ENCODE measurements at places on chromosomes 16 and 17.
A peak's percentile ranks its signal among the peaks of the same experiment; 100 is the strongest.

GRCh38 chr17:17347234-17347955 is 44.2 kb downstream of the NT5M start:
- no peak for DNase-seq

DNA sequence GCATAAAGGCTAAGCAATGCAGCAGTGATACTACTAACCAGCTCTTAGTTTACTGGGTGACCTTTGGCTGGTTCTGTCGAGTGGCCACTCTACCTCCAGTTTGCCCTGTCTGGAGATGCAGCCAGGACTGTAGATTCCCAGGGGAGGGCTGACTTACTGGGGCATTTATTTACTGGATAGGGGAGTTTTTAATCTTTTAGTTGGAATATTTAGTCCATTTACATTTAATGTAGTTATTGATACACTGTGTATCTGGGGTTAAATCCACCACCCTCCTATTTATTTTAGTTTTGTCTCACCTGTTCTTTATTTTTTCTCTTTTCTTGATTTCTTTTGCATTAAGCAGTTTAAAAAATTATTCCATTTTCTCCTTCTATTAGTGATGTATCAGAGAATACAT is 112.9 kb downstream of the RPTOR start:
- DNase-seq = no peak

DNA sequence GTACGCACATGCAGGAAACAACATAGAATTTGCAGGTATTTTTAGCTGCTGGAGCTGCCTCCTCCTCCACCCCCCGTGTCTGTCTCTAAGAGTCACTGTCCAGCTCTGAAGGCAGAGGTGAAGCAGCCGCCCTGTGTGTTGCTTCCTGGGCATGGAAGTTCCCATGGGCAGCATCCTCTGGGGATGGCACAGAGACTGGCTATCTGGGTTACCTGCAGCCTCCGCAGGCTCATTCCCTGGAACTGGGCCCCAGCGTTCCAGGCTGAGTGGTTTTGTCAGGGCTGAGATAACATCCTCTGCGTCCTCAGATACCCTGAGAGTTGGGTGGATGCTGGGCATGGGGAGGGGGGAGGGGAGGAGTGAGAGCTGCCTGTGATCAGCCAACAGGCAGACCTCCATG is 41.5 kb upstream of the MRTFB start:
- no peak for DNase-seq

DNA sequence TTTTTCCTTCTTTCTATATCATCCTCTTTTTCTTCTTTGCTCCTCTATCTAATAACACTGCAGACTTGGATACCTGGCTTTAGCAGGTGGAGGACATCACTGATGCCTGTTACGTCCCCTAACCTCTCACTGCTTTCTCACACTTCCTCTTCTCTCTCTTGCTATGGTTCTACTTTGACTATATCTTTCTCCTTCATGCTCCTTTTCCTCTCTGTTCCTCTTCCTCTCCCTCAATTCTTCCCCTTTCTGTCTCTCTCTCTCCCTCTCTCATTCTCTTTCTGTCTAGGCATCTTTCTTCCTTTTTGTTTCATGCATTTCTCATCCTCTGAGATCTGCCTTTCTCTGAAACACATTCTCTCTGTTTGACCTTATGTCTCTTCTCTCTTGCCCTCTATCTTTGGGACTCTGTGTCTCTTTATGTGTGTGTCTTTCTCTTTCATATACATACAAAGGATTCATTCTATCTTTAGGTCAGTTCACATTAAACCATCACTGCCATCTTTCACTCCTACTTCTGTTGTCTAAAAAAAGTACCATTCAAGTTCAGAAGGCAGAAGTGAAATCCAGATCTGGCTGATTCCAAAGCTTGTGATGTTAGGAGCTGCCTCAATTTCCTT is 353.7 kb downstream of the SHISA9 start:
- DNase-seq = no peak

DNA sequence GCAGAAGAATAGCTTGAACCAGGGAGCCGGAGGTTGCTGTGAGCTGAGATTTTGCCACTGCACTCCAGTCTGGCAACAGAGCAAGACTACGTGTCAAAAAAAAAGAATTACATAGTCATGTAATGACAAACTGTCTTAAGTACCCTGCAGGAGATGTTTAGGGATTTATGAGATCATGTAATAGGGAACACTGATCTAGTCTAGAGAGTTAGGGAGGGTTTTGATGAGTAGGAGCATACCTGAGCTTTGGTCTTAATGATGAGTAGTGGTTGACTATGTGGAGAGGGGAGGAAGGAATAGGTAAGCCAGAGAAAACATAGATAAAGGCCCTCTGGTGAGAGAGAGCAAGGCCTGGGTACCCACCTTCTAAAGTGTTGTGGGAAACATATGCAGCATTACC is 30.1 kb upstream of the NF1 start:
- no peak for DNase-seq

- peak; percentile 84 for DNase-seq
These were observed 167.5 kb downstream of the RAB11FIP4 start for GRCh38 chr17:31558748-31559583.

- no peak for DNase-seq
These were observed 5.3 kb upstream of the KAT7 start for GRCh38 chr17:49783071-49783715.

DNA sequence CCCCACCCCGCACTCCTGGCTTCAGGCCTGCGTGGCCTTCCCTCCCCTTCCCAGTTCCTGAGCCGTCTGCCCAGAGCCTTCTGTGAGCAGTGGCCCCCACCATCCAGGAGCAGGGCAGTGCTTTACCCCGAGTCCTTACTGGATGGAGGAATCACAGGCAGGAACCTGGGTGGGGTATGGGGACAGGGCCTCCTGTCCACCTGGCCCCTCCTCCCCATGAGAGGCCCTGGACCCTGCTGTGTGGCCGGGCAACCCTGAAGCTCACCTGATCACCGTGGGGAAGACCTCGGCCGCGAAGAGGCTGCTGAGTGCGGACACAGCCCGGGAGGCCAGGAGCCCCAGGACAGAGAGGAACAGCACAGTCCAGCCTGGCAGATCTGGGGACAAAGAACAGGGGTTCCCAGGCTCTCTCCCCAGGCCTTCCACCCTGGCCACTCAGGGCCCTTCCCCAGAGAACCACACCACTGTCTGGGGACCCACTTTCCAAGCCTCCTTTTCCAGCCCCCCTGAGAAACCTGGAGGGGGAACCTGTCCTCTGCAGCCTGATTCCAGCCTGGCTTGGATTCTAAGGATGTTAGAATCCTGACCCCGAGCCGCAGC is 3.2 kb downstream of the SLC22A31 start:
- no peak for DNase-seq

- DNase-seq = no peak
These were observed 255.6 kb upstream of the SDK2 start for GRCh38 chr17:73899839-73900238.

DNA sequence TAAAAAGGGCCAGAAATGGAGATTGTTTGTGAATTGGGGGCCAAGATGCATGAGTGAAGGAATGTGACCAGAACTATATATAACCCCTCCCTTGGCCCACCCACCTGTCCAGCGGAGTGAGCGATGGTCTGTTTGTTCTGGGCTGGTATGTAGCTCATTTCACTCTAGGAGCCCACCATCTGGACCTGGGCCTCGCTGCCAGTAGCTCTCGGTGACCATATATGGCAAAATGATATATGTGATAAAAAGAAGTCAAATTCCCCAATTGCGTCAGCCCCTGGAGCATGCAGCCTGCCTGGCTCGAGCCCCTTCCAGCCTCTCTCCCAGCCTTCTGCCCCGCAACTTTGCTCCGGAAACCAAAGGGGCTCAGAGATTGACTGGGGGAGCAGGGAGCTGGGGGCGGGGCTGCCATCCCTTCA is 47.3 kb downstream of the CCDC42 start:
- DNase-seq = no peak

GRCh38 chr16:4700997-4701743 is 7.8 kb downstream of the NUDT16L1 start:
- DNase-seq = no peak

GRCh38 chr17:76681222-76682137 is 29.3 kb downstream of the MXRA7 start:
- DNase-seq = peak; percentile 60

DNA sequence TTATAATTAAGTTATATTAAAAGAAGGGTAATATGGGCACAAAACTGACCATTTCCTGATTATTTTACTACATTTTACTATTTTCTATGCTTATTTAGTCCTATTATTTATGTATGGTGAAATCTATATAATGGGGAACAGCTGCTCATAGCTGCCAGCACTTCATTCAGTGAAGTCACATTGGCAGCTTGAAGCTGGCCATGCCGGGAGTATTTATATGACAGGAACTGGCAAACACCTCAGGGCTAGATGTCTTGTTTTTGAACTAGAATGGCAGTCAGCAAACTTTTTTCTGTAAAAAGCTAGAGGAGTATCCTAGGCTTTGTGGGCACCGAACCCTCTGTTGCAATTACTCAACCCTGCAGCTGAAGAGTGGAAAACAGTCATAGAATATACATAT is 104.1 kb downstream of the CDH13 start:
- DNase-seq = no peak
